ENCODE measurements at places on chromosomes 3 and 15.
A peak's percentile ranks its signal among the peaks of the same experiment; 100 is the strongest.

DNA sequence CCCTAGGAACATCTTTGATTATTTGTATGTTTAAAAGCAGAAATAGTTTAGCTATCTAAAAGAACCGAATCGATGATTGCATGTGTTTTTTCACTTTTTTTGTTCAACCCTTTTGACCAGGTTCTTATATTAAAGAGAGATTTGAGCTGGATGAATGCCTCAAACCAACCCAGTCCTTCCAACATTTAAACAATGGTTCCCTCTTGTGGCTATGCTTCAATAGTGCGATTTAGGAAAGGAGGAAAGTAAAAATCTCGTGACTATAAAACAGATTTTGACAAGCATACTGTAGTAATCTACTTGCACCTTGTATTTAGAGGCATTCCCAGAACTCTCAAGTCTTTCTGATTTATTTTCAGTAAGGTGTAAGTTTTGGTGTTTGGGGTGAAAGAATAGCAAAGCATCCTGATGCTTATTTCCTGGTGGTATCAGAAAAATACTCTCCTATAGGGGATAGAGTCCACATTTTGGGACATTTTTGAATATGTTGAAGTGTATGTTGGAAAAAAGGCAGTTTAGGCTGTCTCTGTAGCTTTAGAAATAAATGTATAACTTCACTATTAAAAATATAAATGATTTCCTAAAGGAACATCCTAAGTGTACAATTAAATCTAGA, 159.6 kb upstream of the KCNH8 start:
- no peak for DNase-seq

DNA sequence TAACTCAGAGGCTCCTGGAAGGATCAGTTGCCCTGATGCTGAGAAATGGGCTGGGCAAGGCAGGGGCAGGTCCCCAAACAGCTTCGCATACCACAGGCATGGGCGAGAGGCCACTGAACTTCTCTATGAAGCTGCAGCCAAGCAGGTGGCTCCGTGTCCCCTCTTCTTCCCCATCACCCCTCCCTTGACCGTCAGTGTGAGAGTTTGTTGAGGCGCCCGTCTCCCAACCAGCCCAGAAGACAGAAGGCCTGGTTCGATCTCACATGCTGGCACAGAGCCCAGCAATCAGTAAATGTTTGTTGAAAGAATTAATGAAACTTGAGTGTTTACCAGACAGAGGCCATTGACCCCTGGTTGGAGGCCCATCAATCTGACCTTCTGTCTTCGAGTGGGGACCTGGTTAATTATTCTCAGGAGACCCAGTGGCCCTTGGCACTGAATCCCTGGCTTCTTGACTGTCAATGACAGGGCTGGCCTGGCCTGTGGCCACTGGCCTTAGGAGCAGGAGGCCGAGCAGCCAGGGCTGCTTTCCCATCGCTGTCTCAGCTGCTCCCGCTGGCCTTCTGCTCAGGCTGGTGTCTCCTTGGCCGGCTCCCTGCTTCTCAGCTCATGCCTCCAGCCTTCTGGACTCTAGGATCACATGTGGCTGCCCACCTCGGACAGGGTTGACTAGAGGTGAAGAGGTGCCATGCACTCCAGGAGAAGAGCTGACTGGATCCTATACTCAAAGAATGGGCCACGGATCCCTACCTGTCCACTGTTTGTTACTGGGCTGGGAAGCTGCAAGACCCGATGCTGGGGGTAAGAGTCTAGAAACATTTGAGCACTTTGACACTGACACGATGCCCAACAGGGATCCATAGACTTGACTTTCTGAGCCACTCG, 113.4 kb downstream of the ASB7 start:
- no peak for DNase-seq

- DNase-seq = no peak
Measured at GRCh38 chr15:92244703-92245102, 149.0 kb upstream of the ST8SIA2 start.

DNA sequence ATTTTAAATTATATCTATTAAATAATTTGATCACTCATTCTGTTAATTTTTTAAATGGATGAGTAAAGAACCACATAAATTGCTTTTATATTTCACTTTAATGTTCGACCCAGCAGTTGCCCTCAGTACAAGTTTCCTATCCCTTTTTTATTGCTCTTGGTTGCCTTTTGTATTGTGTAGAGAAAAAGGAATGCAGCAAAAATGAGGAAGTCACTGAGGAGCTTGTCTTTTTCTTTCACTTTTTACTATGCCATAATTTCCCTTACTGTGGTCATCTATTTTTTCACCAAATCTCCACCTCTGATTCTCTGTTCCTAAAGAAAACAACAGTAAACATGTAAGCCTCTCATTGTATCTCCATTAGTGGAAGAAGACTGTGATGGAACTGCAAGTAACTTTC, 122.7 kb downstream of the B3GALNT1 start:
- no peak for DNase-seq

- DNase-seq = no peak
Measured at GRCh38 chr3:39158148-39158715, 4.8 kb upstream of the CSRNP1 start.

DNA sequence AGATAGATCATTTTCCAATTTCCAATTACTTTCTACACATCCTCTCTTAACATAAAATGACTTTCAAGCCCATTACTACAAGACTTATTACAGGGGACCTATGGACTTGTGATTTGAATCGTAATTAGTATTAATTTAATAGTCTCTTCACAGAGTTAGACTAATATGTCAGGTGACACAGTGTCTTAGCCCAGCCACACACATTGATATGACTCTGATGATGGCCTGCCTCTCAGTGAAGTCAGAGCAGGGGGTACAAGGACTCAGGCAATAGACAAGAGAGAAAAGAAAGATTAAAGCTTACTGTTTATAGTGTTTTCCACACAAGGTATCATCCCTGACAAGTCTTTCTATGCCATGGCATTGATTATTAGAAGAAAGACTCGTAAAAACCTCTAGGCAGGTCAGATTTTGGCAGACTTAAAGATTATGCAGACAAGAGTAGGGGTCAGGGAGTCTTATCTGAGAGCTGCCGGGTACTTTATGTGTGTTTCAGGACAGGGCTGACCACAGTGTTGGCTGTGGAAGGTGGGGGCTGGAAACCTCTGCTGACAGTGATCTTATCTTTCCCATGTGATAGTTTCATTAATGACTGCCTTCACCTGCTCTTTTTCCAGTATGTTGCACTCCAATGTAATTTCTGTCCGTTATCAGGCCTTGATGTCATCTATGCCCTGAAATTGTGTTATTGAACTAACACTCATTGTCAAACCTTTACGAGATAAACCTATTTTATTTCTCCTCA, 50.1 kb downstream of the B3GALNT1 start:
- no peak for DNase-seq

- no peak for DNase-seq
Measured at GRCh38 chr15:68285259-68285980, 7.9 kb downstream of the FEM1B start.

DNA sequence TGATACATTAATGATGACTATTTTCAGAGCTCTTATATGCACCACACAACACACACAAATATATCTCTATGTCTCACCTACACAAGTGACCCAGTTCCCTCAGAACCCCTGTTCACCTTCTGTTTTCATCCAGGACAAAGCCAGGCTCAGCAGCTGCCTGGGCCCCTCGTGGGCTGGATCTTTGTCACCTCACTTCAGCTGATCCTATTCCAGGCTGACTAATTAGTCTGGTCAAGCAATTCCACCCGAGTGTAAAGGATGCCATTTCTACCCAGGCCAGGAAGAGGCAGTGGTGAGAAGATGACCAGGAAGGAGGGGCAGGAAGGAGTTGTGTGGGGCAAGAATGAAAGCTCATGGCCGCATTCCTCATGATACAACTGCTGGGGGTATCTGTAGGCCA, 62.3 kb downstream of the DHX30 start:
- DNase-seq = no peak

DNA sequence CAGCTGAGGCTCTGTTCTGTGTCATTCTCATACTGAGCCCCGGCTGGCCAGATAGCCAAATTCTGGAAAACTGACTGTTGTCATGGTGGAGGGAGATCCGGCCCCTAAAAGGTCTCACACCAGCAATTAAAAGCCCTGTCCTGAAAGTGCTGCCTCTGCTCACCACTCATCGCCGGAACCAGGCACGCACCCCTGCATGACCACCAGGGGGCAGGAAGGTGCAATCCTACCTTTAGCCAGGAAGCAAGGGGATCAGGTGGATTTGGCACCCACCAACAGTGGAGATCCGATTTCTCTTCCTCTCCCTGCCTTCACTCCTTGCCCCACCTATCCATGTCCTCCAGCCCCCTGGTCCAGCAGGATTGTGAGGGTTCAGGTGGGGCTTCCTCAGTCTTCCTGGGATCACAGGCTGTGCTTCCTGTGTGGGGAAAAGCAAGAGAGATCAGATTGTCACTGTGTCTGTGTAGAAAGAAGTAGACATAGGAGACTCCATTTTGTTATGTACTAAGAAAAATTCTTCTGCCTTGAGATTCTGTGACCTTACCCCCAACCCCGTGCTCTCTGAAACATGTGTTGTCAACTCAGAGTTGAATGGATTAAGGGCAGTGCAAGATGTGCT, 16.1 kb upstream of the CACNA2D2 start:
- DNase-seq = peak; percentile 13

GRCh38 chr3:87367736-87368135, 91.4 kb upstream of the POU1F1 start:
- no peak for DNase-seq
